ENCODE measurements at places on chromosomes 4 and X.

DNA sequence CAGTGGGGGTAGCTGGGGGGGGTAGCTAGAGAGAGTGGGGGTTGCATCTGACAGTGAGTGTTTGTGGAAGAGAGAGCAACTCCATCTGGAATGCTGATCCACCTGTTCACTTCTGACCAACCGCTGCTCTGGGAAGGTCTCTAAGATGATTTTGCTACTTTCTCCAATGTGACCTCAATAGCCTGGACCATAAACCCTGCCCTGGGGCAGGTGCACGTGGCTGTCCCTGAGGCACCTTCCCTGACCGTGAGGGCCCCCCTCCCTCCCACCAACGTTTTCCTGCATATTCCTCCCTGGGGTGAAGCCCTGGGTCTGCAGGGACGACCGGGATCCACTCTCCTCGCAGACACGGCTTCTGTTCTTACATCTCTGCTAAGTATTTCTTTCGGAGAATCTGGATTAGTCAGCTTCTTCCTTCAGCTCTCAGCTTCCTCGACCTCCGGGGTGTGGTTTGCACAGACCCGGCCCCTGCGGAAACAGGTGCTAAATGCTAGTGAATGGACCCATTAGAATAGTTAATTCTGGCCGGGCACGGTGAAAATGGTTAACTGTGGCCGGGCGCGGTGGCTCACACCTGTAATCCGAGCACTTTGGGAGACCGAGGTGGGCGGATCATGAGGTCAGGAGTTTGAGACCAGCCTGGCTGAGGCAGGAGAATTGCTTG, 21.4 kb upstream of the PLCXD1 start:
- no peak for DNase-seq

DNA sequence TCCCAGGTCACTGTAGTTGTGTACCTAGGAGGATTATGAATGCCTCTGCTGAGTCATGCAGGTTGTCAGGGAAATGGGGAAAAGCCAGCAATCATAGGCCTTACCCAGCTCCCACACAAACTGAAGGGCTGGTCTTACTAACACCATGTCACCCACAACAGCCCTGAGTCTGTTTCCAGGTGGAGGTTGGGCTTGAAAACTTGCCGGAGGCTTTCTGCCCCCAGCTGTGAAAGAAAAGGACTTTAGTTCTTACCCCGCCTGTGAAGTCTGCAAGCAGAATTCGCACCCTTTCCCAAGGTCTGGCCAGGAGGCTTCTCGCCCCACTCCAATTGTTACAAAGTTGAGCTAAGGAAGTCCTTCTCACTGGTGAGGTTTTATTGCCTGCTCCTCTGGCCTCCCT, 143.9 kb downstream of the RPS6KA6 start:
- no peak for DNase-seq

DNA sequence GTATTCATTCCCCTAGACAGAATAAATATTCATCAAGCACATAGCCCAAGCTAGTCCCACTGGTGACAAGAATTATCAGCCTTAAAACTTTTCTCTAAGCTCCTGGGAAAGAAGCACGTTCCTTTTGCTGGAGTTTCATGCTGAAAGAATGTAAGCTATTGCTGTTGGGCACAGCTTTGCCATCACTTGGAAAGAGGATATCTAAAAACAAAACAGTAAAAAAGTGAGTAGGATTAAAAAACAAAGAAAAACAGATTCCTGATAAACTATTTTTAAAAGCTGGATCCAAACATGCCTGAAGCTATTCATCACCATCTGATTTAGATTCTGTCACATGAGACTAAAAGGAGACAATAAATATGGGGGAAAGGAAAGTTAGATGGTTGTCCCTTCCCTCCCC, 176.8 kb downstream of the SCFD2 start:
- no peak for DNase-seq

DNA sequence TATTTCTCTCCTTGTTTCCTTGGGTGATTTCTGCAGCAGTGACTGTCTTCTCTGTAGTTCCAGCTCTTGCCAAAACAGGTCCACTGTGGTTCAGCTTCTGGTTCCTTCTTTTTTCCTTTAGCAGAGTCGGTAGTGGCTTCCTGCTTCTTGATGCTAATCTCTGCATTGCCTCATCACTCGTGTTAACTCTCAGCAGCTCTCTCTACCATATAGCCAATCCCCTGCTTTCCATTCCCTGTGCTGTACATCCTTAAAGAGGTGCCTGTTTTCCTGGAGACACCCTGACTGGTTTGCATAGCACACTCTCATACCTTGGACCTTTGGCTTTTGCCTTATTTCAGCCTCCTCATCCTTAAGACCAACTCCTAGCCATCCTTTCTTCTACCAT, 191.2 kb upstream of the LNX1 start:
- DNase-seq: no peak
